ENCODE measurements at places on chromosomes 6 and 20. TPM values are rescaled to one million over a fixed set of nuclear protein-coding genes. Genes with fewer than 3 reads are reported as not detected.

Gene ANKRD6
- 2.6 TPM for polyA plus RNA-seq

Gene TSPO2
- not detected for polyA plus RNA-seq

Gene SLC32A1
- not detected for polyA plus RNA-seq

Gene CST5
- polyA plus RNA-seq = not detected

Gene PPP1R3G
- 0.08 TPM for polyA plus RNA-seq

Gene IL17A
- polyA plus RNA-seq = not detected

Gene KCNS1
- polyA plus RNA-seq = 0.13 TPM

Gene TTK
- polyA plus RNA-seq = 4.1 TPM

Gene NRN1
- 8.5 TPM for polyA plus RNA-seq

DNA sequence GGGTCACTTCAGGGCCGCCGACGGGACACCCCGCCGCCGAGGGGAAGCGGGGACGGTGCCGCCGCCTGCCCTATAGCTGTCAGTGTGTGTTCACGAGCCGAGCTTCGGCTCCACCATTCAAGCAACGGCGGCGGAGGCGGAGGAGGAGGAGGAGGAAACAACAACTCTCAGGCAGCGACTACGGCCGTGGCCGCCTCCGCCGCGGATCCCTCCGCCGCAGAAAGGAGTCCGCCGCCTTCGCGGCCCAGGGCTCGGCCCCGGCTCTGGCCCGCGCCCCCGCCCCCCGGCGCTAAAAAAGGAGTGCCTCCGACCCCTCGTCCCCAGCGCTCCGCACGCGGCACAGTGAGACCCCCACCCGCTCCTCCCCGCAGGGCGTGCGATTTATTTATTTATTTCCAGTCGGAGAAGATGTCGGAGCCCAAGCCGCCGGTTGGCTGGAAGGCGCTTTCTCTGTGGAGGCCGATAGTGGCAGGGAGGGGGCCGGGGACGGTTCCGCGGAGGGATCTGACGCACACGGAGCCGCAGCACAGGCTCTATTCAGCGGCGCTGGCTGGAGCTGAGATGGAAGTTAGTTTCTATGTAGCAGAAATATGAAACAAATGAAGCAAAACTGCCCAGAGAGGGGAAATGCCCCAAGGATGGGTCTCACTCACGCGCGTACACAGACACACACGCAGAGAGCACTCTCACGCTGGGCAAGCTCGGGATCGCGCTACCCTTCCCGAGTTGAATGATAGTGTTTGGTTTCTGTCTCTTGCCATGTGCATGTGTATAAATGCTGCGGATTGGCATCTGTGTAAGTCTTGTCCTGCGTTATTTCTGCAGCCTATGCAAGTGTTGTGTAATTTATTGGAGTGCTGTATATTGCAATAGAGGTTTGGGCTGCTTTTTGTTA is at the start of gene PHIP:
Gene PHIP (minus strand): TSS at position 180 of the 895 bp plus-strand sequence. CDS start 186 bp downstream, outside the sequence.
- peaks cover 13% of the 10 kb centered on the region for H3K4me1 ChIP-seq
- H3K27ac ChIP-seq = peak within 1 kb of the TSS; percentile 95
- H3K4me3 ChIP-seq = peak within 1 kb of the TSS; percentile 92
- no peaks in the 10 kb centered on the region for H3K27me3 ChIP-seq

DNA sequence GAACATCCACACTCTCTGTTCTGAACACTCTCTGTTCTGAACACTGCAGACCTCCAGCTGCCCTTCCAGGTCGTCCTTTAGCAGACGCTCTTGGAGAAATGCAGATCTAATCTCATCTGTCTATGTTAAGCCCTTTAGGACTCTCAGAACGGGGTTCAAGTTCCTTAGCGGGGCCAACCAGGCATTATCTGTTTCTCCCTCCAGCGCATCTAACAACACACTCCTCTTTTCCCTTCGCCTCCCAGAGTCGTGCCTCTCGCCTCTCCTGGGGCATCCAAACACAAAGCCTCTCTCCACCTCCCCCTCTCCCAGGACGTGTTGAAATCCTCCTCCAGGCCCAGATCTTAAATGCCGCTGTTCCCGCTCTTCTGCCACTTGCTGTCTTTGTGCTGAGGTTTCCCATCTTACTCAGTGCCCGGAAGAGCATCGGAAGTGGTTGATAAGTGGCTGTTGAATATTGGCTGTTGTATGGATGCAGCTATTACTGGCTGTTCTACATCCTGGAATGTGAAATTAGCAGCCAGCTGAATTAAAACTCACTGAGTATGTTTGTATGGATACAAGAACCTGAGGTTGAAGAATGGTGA is 108.4 kb upstream of the GGTLC1 start:
- H3K36me3 ChIP-seq = no peaks in the 10 kb centered on the region
- peaks cover 3% of the 10 kb centered on the region for H3K4me1 ChIP-seq
- DNase-seq = no peak

GRCh38 chr6:44621846-44622245 is 234.3 kb downstream of the CDC5L start:
- H3K27ac ChIP-seq = no peak overlapping the region
- no peak overlapping the region for H3K4me3 ChIP-seq
- H3K4me1 ChIP-seq = no peaks in the 10 kb centered on the region
- no peaks in the 10 kb centered on the region for H3K36me3 ChIP-seq

DNA sequence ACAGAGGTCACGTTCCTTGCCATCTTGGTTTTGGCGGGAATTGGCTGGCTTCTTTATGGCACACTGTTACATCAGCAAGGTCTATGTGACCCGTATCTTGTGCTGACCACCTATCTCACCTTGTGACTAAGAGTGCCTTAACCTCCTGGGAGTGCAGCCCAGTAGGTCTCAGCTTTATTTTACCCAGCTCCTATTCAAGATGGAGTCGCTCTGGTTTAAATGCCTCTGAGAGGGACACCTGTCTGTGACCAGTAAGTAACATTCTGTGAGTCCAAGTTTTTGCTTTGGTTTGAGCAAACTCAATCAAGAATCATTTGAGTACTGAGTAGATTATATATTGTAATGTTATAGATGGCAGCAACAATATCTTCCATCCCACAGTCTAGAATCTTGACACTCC is 85.0 kb downstream of the BMP2 start:
- no peak overlapping the region for H3K27ac ChIP-seq
- H3K4me3 ChIP-seq = no peak overlapping the region
- H3K36me3 ChIP-seq = no peaks in the 10 kb centered on the region
- no peak for DNase-seq

GRCh38 chr6:150905769-150906168 is 40.3 kb downstream of the MTHFD1L start:
- DNase-seq = no peak
- H3K27ac ChIP-seq = no peak overlapping the region
- H3K36me3 ChIP-seq = peaks cover 32% of the 10 kb centered on the region
- no peak overlapping the region for H3K4me3 ChIP-seq
- H3K4me1 ChIP-seq = peaks cover 9% of the 10 kb centered on the region
- H3K27me3 ChIP-seq = no peaks in the 10 kb centered on the region

- H3K4me1 ChIP-seq = no peaks in the 10 kb centered on the region
- H3K27ac ChIP-seq = no peak overlapping the region
- H3K4me3 ChIP-seq = no peak overlapping the region
- DNase-seq = no peak
- H3K27me3 ChIP-seq = no peaks in the 10 kb centered on the region
Measured at GRCh38 chr20:54665812-54666211, 190.4 kb downstream of the DOK5 start.

GRCh38 chr6:140051521-140052512 is 677.4 kb upstream of the CITED2 start:
- no peak overlapping the region for H3K4me3 ChIP-seq
- H3K27ac ChIP-seq = peak overlapping the region; percentile 83
- no peaks in the 10 kb centered on the region for H3K27me3 ChIP-seq
- peak; percentile 10 for DNase-seq
- H3K4me1 ChIP-seq = peaks cover 33% of the 10 kb centered on the region

- H3K27me3 ChIP-seq = no peaks in the 10 kb centered on the region
- no peak overlapping the region for H3K4me3 ChIP-seq
- DNase-seq = no peak
- no peak overlapping the region for H3K27ac ChIP-seq
Measured at GRCh38 chr20:32189123-32189410, 18.5 kb downstream of the PLAGL2 start.

- H3K36me3 ChIP-seq = no peaks in the 10 kb centered on the region
- DNase-seq = no peak
- no peak overlapping the region for H3K4me3 ChIP-seq
- H3K27me3 ChIP-seq = peaks cover 34% of the 10 kb centered on the region
Measured at GRCh38 chr20:63130658-63131577, 85.0 kb downstream of the YTHDF1 start.

DNA sequence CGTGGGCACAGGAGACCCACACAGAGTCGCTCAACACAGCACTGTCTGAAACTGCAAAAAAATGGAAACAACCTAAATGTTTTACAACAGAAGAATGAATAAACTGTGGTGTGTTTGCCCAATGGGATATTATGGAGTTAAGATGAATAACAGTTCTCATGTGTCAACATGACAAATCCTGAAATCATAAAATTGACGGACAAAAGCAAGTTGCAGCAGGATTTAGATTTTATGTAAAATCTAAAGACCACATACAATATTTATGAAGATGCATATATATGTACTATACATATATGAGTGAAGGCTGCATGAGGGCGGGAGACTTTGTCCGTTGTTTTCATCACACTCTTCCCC is 79.7 kb downstream of the GRM4 start:
- H3K27me3 ChIP-seq = peaks cover 8% of the 10 kb centered on the region
- H3K36me3 ChIP-seq = no peaks in the 10 kb centered on the region
- H3K4me1 ChIP-seq = no peaks in the 10 kb centered on the region
- no peak for DNase-seq

DNA sequence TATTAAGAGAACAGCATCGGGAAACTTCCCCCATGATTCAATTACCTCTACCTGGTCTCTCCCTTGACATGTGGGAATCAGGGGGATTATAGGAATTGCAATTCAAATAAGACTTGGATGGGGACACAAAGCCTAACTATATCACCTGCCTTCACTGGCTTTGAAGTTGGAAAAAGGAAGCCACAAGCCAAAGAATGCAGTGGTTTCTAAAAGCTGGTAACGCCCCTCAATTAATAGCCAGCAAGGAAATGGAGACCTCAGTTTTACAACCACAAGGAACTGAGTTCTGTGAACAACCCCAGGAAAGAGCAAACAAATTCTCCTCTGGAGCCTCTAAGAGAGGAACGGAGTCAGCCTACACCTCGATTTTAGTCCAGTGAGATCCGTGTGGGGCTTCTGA is 244.1 kb downstream of the TFAP2A start:
- no peak for DNase-seq
- H3K4me1 ChIP-seq = no peaks in the 10 kb centered on the region

- H3K4me3 ChIP-seq = no peak overlapping the region
- no peak overlapping the region for H3K27ac ChIP-seq
- DNase-seq = no peak
- H3K27me3 ChIP-seq = no peaks in the 10 kb centered on the region
- H3K4me1 ChIP-seq = no peaks in the 10 kb centered on the region
Measured at GRCh38 chr20:12957968-12958367, 50.8 kb upstream of the SPTLC3 start.

DNA sequence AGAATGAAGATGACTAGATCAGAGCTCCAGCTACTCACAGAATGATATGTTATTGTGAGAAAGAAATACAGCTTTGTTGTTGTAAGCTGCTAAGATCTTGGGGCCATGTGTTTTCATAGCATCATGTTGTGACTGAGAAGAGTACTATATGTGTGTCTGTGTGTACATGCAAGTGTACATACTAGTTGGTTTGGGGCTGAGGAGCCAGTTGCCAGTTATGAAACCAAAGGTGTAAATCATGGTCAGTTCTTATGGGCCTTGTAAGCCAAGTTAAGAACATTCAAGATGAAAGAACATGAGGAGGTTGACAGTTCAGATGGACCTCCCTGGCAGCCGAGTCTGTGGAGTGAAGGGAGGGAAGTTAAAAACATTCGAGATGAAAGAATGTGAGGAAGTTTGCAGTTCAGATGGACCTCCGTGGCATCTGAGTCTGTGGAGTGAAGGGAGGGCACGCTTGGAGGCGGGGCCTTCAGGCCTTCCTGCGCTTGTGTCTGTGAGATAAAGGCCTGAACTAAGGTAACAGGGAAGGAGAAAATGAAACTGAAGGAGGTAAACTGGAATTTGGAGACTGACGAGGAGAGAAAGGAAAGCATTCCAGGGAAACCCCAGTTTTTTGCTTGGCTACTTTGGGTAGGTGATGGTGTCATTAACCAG is 13.9 kb downstream of the AFDN start:
- no peak overlapping the region for H3K27ac ChIP-seq
- no peaks in the 10 kb centered on the region for H3K36me3 ChIP-seq
- no peak for DNase-seq
- H3K27me3 ChIP-seq = no peaks in the 10 kb centered on the region
- no peaks in the 10 kb centered on the region for H3K4me1 ChIP-seq

- no peak for DNase-seq
- H3K4me1 ChIP-seq = no peaks in the 10 kb centered on the region
- H3K4me3 ChIP-seq = no peak overlapping the region
- H3K36me3 ChIP-seq = peaks cover 20% of the 10 kb centered on the region
Measured at GRCh38 chr6:34295721-34296120, 46.9 kb upstream of the SMIM29 start.

- H3K27ac ChIP-seq = no peak overlapping the region
- H3K4me1 ChIP-seq = no peaks in the 10 kb centered on the region
- no peaks in the 10 kb centered on the region for H3K36me3 ChIP-seq
- DNase-seq = no peak
- peaks cover 38% of the 10 kb centered on the region for H3K27me3 ChIP-seq
Measured at GRCh38 chr6:7512320-7512719, 29.2 kb upstream of the DSP start.

DNA sequence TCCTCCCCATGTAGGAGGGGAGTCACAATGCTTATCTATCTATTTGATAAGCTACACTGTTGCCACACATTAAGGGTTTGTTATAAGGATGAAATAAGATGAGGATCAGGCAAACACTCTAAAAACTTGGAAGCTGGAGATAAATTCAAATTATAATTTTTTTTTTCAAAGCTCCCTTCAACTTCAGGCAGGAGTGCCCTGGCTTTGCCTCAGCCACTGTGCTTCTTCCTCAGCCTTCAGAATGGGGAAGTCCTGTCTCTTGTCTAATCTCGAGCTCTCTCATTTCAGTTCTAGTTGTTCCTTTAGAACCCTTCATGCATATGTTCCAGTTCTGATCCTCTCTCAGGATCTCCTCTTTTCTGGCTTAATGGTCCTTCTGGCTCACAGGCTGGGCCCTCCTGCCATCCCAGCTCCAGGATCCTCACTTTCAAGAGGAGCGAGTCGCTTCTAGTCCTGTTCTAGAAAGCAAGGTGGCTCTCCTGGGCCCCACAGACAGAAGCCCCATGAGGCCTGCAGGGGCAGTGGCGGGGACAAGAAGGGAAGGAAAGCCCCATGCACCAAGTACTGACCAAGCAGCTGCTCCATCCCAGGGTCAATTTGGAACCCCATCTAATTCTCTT is 164.3 kb downstream of the VEGFA start:
- peak; percentile 6 for DNase-seq
- H3K4me3 ChIP-seq = no peak overlapping the region
- no peaks in the 10 kb centered on the region for H3K36me3 ChIP-seq
- no peak overlapping the region for H3K27ac ChIP-seq
- H3K27me3 ChIP-seq = no peaks in the 10 kb centered on the region

- peak overlapping the region; percentile 36 for H3K27ac ChIP-seq
- H3K4me3 ChIP-seq = no peak overlapping the region
- H3K27me3 ChIP-seq = no peaks in the 10 kb centered on the region
- peaks cover 36% of the 10 kb centered on the region for H3K36me3 ChIP-seq
- peak; percentile 69 for DNase-seq
Measured at GRCh38 chr20:34522969-34523871, 7.0 kb downstream of the DYNLRB1 start.

GRCh38 chr20:63064745-63065711 is 58.3 kb upstream of the BHLHE23 start:
- H3K27ac ChIP-seq = no peak overlapping the region
- no peaks in the 10 kb centered on the region for H3K27me3 ChIP-seq
- H3K4me1 ChIP-seq = no peaks in the 10 kb centered on the region

All from SK-N-SH (cell line).